ENCODE measurements at places on chromosomes 12 and 14. TPM values are rescaled to one million over a fixed set of nuclear protein-coding genes. Genes with fewer than 3 reads are reported as not detected.

GRCh38 chr14:63993992-63994391 lies 141.2 kb downstream of the SYNE2 start:
- no peaks in the 10 kb centered on the region for H3K27me3 ChIP-seq
- H3K4me3 ChIP-seq = no peak overlapping the region
- no peak for DNase-seq
- no peaks in the 10 kb centered on the region for H3K4me1 ChIP-seq

GRCh38 chr14:65287264-65288131 lies 125.0 kb upstream of the FUT8 start:
- peak; percentile 70 for DNase-seq
- no peaks in the 10 kb centered on the region for H3K27me3 ChIP-seq
- peaks cover 52% of the 10 kb centered on the region for H3K4me1 ChIP-seq
- H3K4me3 ChIP-seq = no peak overlapping the region
- peak overlapping the region; percentile 91 for H3K27ac ChIP-seq

DAO gene
- total RNA-seq = 0.05 TPM

DTD2 gene
- 14.5 TPM for total RNA-seq

NTN4 gene
- total RNA-seq = 2.4 TPM

DNA sequence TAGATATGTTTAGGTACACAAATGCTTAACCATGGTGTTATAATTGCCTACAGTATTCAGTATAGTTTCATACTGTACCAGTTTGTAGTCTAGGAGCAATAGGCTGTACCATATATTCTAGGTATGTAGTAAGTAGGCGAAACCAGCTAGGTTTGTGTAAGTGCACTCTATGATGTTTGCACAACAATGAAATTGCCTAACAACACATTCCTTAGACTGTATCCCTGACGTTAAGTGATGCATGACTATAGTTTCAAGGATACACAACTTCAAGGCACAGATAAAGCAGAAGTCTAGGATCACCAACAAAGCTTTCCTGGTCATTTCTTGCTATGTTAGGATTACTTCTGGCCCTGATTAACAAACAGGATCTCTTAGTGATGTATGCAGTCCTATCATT lies 135.1 kb downstream of the SLC38A1 start:
- H3K4me1 ChIP-seq = no peaks in the 10 kb centered on the region
- no peaks in the 10 kb centered on the region for H3K36me3 ChIP-seq
- H3K27ac ChIP-seq = no peak overlapping the region
- H3K27me3 ChIP-seq = no peaks in the 10 kb centered on the region
- no peak for DNase-seq
- H3K4me3 ChIP-seq = no peak overlapping the region

- DNase-seq = no peak
- no peaks in the 10 kb centered on the region for H3K27me3 ChIP-seq
- H3K4me1 ChIP-seq = no peaks in the 10 kb centered on the region
- no peaks in the 10 kb centered on the region for H3K36me3 ChIP-seq
These were observed 20.2 kb downstream of the FGD4 start for GRCh38 chr12:32419520-32419960.

DNA sequence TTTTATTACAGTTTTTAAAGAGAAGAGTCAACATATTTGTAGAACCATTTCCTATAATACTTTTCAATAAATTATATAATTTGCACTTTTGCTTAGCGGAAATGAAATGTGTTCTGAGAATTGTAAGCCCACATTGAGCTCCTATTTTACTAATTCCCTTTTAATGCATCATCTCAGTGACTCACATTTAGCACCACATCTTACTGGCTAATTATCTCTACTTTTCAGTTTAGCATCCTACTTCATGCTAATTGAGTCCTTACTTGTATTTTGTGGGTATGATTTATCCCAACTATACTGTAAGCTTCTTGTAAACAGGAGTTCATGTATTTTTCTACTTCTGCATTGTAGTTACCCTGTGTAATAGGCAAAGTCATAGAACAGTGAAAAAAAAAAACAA lies 67.5 kb downstream of the TMX1 start:
- no peak overlapping the region for H3K4me3 ChIP-seq
- no peak for DNase-seq
- no peaks in the 10 kb centered on the region for H3K4me1 ChIP-seq
- no peaks in the 10 kb centered on the region for H3K27me3 ChIP-seq

- no peak for DNase-seq
- H3K4me3 ChIP-seq = no peak overlapping the region
- no peaks in the 10 kb centered on the region for H3K36me3 ChIP-seq
- H3K27me3 ChIP-seq = no peaks in the 10 kb centered on the region
These were observed 52.6 kb upstream of the NID2 start for GRCh38 chr14:52121441-52121840.

DNA sequence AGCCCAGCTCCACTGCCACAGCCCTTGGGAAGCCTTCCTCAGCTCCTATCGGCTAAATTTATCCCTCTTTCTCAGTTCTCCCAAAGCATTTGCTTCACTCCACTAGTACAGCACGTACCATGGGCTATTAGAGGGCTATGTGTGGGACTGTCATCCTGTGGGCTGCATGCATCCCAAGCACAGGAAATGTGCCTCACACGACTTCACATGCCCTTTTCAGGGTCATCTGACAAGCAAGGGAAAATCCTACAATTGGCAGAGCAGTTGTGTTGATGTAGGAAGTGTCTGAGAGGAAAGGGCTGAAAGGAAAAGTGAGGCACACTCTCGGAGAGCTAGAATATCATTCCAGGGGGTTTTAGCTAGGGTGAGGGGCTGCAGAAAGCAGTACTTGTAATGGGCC lies 47.6 kb downstream of the NINJ2 start:
- no peak overlapping the region for H3K27ac ChIP-seq
- H3K36me3 ChIP-seq = no peaks in the 10 kb centered on the region
- no peak overlapping the region for H3K4me3 ChIP-seq
- H3K4me1 ChIP-seq = peaks cover 2% of the 10 kb centered on the region

GRCh38 chr14:52253503-52253902 lies 14.0 kb upstream of the PTGDR start:
- H3K27ac ChIP-seq = no peak overlapping the region
- DNase-seq = no peak
- H3K4me1 ChIP-seq = no peaks in the 10 kb centered on the region
